ENCODE measurements at places on chromosomes 1 and 21.

GRCh38 chr1:3330771-3331245 is 123.7 kb upstream of the ARHGEF16 start:
- no peak for DNase-seq

DNA sequence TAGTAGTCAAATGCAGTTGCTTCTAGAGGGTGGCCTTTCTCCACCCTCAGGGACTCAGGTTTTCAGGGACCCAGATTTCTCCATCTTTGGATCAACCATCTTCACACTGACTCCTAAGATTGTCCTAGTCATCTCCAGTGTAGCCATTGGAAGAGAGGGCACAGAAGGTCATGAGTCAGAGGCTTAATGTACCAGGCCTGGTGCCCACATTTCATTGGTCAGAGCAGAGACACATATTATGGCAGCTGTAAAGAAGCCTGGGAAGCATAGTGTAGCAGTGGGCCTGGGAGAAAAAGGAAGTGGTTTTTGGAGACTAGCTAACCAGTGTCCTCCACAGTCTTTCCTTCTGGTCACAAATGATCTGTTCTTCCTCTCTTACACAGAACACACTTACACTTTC is 122.5 kb downstream of the GIPC2 start:
- DNase-seq, result peak; percentile 37

- no peak for DNase-seq
Measured at GRCh38 chr1:119544165-119544762, 37.3 kb downstream of the HSD3B1 start.

- DNase-seq, result no peak
Measured at GRCh38 chr1:210600421-210601159, 271.9 kb downstream of the HHAT start.

DNA sequence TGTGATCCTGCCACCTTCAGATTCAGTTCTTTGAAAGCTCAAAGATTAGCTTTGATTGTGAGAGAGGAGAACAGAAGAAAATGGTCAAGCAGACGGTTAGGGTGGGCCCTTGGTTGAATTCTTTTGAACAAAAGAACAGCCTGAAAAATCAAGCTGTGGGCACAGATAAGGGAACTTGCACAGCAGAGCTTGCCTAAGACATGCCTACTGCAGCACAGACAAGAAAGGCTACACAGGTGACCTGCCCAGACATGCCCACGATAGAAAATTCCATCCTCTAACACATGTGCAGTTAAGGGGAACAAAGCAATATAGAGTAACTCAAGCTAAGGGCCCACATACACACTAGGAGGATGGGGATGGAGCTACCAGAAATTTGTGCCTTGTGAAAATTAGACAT is 512.5 kb upstream of the LRRC7 start:
- peak; percentile 9 for DNase-seq

DNA sequence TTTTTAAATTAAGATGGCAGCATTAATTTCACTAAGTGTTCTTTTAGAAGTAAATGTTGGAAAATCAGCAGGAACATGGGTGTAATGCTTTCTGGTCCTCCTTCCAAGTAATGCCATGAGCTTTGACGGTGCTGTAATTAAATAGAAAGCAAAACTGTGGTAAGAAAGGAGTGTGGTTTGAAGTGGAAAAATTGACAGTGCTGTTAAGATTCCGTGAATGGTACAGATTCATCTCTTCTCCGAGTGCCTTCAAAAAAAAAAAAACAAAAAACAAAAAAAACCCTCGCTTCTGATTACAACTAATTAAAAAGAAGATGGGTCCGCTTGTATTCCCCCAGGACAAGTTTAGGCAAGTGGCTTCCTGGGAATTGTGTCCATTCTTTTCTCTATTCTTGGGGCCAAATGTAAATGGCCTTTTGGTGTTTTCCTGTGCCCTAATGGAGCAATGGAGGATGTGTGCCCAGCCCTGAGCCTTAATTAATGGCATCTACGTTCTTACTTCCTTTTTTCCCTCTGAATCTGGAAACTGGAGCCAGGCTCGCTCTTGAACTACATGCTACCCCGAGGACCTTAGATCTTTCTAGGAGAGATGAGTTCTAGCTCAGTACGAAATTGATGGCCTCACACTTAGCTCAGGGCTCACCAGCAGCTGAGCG is 5.1 kb downstream of the LMO4 start:
- DNase-seq, result no peak

DNA sequence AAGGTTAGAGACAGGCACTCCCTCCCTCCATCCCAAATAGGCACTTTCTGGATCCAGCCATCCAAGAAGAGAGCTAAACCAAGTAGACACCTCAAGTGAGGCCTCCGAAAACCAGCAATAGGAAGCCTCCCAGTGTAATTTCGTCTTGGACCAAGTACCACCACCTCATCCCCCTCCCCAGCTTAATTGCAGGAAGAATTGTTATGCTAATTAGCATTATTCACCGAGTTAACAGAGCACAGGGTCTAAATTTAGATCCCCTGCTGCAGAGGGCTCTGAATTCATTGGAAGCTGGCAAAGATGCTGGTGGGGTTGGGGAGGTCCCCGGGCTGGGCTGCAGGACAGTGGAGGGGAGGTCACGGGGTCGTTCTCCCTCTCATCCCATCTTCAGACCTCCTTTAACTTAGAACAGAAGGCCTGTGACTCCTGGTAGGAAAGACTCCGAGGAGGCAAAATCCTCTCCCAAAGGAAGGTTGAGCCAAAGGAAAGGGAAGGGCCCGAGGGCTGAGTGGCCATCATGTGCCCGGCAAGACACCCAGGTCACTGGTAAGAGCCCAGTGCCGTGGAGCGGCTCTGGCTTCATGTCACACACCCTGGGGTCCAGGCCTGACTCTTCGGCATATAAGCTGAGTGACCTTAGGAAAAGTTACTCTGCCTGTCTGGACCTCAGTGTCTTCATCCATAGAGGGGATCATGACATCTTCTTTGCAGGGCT is 209.2 kb upstream of the GRIK3 start:
- DNase-seq, result no peak

DNA sequence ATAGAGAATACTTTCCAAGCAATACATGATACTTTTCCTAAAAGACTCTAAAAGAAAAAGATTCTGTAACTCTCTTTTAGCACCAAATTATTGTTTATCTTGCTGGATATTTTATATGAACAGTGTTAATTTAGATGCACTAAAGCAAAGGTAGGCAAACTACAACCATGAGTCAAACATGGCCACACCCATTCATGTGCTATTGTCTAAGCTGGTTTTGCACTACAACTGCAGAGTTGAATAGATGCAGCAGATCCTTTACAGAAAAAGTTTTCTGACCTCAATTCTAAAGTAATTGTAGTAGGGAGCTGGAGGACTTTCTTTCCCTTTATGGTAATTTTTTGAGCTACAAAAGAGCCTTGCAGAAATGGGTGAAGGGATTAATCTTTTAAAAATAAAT is 19.4 kb downstream of the BLZF1 start:
- no peak for DNase-seq

GRCh38 chr1:226734611-226735153 is 4.4 kb downstream of the ITPKB start:
- peak; percentile 7 for DNase-seq

Measured in AG10803 (cell line).